ENCODE measurements at places on chromosomes 13 and 19. TPM values are rescaled to one million over a fixed set of nuclear protein-coding genes. Genes with fewer than 3 reads are reported as not detected.

DNA sequence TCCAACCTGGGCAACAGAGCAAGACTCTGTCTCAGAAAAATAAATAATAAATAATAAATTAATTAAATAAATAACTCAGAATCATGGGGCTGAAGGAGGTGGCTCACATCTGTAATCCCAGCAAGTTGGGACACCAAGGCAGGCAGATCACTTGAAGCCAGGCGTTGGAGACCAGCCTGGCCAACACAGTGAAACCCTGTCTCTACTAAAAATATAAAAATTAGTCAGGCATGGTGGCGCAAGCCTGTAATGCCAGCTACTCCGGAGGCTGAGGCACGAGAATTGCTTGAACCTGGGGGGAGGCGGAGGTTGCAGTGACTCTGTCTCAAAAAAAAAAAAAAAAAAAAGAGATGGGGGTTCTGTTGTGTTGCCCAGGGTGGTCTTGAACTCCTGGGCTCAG is 7.2 kb downstream of the TMEM38A start:
- DNase-seq = no peak

DNA sequence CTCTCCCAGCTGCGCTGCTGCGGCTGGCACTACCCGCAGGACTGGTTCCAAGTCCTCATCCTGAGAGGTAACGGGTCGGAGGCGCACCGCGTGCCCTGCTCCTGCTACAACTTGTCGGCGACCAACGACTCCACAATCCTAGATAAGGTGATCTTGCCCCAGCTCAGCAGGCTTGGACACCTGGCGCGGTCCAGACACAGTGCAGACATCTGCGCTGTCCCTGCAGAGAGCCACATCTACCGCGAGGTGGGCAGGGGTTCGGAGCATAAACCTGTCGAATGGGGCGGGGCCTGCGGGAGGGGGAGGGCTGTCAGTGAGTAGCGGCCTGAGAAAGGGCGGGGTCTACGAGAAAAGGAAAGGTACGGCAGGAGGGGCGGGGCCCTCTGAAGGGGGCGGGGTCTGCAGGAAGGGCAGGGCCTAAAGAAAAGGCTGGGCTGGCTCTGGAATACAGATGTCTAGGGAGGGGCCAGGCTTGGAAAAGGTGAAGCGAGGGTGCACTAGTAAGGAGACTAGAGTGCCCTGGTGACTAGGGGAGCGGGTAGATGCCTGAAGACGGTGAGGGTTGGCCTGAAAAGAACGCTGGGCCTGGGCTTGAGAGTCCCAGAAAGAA is 3.6 kb downstream of the CD37 start:
- DNase-seq = peak; percentile 54

DNA sequence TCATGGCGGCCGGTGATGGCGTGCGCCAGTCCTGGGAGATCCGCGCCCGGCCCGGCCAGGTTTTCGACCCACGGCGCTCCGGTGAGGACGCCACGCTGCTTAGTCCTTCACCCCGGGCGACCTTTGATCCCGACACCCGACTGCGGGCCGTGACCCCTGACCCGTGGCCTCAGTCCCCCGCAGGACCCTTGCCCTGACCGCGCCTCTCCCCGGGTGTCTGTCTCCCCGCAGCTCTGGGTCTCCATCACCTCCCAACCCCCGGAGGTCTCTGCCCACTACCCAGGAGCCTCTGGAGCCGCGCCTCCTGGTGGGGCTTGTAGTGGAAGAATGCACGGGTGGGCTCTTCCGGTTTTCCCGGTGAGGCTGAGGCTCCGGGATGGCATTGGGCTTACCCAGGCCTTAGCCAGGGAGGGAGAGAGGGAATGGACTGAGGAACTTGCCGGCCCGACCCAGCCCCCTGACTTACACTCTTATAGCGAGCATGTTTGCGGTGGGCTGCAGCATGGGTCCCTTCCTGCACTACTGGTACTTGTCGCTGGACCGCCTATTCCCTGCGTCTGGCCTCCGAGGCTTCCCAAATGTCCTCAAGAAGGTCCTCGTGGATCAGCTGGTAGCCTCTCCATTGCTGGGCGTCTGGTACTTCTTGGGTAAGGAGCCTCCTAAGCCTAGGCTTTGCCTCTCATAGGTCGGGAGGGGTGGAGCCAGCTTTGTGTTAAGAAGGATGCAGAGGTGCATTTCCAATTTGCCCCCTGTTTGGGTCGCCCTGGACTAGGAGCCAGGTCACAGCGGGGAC is 566 bp downstream of the MPV17L2 start:
- DNase-seq = no peak

Gene ZNF492
- 0.36 TPM for polyA plus RNA-seq

Data from keratinocyte (primary cell).